ENCODE measurements at places on chromosomes 2 and 18.

- DNase-seq: no peak
Measured at GRCh38 chr2:106137731-106138521, 56.2 kb downstream of the UXS1 start.

DNA sequence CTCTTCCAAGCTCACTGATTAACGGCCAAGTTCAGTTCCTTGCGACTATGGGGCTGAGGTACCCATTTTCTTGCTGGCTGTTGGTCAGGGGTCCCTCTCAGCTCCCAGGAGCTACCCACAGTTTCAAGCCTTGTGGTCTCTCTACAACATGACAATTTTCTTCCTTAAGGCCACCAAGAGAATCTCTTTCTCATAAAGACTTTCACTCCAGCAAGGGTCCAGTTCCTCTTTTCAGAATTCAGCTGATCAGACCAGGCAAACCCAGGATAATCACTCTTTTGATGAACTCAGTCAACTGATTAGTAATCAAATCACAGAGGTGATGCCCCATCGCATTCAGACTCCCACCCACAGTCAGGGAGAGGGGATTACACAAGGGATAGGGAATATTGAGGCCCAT, 129.7 kb downstream of the IRS1 start:
- DNase-seq: no peak

DNA sequence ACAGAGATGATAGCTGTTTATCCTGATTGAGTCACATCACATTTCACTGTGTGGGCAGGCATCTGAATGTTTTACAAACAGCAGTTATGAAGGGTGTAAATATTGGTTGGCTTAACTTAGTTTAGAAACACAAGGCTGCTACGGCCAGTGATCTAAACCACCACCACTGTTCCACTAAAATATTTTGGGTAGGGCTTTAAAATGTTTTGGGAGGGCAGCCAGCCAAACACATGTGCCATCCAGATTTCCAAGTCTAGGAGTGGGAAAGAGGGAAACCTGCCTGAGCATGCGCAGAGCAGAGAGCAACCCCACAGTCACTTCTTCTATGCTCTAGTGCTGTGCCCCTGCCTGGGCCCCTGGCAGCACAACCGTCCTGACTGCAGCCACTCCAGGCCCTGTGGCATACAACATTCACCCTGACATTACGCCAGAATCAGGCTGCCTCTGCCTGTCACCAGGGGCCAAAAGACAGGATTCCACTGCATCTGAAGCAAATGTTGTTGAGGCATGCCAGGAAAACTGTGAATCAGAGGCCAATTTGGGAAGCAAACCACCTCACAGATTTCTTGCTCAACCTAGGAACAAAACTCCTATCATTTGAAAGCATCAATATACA, 74.8 kb upstream of the COL5A2 start:
- peak; percentile 23 for DNase-seq

- no peak for DNase-seq
Measured at GRCh38 chr2:10469955-10470608, 22.0 kb upstream of the ODC1 start.

DNA sequence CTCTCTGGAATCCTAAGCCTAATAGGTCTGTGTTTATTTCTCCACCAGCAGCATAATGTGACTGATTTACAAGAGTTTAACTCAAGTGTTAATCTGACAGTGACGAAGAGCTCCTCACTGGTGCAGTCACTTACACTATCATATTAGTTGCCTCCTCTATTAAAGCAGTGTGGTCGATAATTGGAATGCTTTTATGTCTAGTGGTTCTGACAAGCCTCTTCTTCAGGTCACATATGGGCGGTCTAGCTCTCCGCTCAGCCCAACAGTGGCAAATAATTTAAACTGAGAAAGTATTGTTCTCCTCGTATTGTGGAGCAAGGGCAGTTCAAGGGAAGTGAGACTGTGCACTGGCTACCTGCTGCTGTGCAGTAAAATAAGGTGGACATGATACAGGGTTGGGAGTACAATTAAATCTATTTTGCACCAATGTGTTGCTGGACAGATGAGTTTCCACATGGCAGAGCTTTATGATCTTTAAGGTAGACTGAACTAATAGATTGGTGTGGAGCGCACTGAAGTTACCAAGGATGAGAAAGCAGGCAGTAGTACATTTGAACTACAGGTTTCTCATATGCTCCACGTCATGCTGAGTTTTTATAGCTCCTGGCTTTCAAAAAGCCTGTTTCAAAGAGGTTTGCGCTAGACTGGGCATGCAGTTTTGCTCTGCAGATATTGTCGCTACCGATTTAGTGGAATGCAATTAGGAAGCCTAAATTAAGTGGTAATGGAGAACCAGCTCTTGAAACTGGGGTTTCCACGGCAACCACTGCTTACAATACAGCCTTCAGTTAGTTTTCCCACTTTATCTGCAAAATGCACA, 151.7 kb upstream of the POU3F3 start:
- DNase-seq: no peak

DNA sequence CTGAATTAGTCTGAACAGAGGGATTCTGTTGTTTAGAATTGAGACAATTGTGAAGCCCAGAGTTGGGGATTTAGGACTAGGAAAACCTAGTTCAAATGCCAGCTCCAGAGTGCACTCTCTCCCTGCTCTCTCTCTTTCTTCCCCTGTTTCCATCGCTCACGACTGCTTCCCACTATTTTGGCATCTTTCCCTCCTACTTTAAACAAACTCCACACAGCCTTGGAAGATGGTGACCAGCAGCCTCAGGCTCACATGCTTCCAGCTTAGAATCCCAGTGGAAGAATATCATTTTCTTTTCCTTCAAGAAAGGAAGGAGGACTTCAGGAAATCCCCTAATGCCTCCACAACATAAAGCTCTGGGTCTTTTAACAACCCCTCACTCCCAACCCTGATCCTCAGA, 6.1 kb upstream of the DNMT3A start:
- peak; percentile 16 for DNase-seq

GRCh38 chr2:102782933-102783332, 21.1 kb downstream of the TMEM182 start:
- no peak for DNase-seq

DNA sequence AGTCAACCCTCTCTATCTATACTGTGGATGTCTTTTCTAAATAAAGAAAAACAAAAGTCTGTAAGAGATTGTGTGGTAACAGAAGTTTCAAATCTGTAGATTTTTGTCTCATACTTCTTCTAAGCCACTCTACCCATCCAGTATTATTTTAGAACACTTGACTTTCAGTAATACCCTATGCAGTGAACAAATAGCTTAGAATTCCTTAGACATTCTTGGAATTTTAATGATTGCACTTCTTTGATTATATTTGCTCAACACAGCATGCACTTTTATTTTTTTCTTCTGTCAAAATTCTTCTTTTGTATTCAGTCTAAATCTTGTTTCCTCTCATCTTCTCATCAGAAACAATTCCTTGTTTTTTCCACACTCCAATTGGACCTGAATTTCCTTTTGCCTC, 1080.2 kb downstream of the SUCLG1 start:
- no peak for DNase-seq

DNA sequence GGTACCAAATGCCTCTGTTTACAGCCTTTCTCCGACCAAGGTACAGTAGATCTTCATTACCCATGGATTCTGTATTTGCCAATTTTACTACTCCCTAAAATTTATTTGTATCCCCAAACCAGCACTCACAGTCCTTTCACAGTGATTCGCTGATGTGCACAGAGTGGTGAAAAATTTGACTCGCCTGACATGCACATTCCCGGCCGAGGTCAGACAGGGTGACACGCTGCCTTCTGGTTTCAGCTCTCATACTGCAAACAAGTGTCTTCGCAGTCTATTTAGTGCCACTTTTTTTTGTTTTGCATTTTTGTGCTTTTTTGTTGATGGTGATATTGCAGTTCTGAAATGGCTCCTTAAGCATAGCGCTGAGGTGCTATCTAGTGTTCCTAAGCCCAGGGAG, 71.0 kb downstream of the MAPK4 start:
- DNase-seq: no peak

- DNase-seq: no peak
Measured at GRCh38 chr2:85711578-85712060, 17.5 kb downstream of the GNLY start.

DNA sequence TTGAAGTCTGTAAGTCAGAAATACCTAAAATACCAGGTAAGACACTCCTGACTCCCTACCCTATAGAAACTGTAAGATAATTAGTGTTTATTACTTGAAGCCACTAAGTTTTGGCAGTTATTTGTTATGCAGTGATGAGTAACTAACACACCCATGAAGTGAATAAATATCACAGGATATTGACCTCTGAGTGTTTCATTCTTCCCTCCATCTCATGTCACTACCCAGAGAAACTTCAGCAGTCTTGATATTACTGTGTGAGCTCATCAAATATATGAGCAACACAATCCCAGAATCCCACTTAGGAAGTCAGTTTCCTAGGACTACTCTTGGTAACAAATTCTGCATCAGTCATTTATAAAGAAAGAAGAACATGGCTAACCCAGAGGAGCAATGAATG, 529.7 kb downstream of the FBXO15 start:
- DNase-seq: no peak

DNA sequence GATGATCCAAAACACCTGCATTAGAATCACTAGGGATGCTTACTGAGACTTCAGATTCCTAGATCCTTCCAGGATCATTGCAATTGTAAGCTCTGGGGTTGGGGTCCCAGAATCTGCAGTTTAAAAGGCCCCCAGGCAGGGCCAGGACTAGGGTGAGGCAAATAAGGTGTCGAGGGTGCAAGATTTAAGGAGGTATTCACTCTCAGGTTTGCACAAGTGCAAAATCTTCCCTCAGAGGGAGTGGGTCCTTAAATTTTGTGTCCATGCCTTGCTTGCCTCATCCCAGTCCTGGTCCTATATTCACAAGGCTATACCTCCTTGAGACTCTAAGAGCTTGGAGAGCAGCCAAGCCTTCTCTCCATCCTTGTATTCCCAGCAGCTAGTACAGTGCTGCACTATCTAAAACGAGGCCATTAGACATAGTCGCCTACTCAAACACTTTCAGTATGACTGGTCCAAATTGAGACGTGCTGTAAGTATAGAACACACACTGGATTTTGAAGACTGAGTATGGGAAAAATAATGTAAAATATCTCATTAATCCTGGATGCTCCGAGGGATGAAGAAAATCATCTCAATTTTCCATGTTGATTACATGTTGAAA, 31.6 kb upstream of the MREG start:
- DNase-seq: no peak

- no peak for DNase-seq
Measured at GRCh38 chr2:60837123-60837522, 44.3 kb upstream of the REL start.

DNA sequence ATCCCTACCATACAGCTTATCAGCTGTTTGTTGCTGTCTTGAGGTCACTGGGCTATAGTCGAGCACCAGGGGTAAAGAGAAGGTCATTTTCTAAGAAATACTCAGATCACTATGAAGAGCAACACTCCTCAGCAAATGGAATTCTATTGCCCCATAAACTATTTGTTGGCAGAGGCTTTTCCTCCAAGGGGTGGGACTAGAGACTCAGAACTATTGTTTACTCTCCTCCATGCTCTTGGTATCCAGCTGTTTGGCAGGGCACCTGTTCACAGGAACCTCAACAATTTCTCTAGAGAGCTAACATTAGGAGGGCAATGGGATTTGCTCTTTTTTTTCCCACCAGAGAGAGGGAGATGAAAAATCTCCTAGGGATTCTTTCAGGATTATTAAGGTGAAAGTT, 249.1 kb upstream of the SPRED2 start:
- DNase-seq: no peak

DNA sequence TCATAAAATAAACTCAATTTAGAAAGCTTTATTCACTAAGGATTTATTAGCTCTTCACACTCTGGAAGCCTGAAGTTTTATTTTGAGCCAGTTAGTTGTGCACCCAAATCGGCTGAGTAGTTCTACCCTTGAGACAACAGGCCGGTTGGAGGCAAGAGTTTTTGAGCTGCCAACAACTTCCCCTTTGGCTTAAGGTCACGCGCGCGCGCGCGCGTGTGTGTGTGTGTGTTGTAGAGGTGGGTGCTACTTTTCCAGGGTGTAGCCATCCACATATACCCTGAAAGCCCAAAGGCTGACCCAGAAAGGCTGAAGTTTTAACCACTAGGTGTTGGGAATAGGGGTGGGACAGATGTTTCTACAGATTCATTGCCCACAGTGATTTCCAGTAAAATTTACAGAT, 150.2 kb upstream of the LHCGR start:
- DNase-seq: no peak

GRCh38 chr18:3538456-3538855, 88.5 kb downstream of the TGIF1 start:
- no peak for DNase-seq

DNA sequence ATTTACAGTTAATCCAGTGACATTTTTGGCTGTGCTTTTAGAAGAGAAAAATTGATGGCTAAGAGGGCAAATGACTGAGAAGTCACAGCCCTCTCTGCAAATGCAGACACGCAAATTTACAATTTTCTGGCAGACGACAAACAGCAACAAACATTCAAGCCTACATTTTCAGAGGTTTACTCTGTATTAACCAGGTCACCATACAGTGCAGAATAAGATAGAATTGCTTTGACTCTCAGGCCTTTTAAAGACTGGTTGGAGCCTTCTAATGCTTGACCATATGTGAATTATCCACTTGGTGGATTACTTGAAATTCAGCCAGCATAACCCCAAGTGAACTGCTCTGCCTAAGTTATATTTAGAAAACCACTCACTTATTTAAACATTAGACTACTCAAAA, 280.9 kb upstream of the STON1 start:
- DNase-seq: no peak

GRCh38 chr18:9069601-9070000, 32.9 kb upstream of the NDUFV2 start:
- DNase-seq: no peak

DNA sequence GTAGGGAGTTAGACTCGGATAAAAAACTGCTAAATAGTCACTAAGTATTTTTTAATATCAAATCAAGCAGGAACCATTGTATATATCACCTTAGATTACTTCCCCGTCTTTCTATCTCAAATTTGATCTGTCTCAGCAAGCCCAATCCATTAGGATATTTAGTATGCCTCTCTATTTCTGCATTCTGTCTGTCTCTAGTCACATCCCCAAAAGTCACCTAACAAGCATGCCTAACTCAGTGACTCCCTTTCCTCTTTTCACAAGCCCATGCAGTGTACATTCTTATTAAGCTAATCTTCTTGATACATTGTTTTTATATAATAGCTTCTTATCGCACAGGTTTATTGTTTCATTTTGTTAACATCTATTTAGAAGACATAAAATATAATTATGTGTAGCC, 57.8 kb downstream of the PDE1A start:
- no peak for DNase-seq

- no peak for DNase-seq
Measured at GRCh38 chr2:121721926-121722325, 14.7 kb downstream of the NIFK start.

DNA sequence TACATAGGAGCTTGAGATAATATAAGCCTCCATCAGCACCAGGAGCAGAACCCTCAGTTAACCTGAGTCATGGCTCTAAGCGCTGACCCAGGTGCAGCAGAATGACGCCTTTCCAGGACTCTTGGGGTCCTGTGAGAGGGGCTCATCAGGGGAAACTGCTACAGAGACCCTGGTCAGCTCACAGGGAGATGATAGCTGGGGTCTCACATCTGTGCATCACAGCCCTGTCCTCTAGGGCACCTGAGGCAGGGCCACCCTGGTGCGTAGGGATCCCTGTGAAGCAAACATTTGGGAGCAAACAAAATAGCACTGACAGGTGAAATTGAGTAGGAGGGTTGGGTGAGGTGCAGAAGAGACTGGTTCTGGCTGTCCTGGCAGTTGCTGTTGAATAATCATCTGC, 219.2 kb downstream of the SH3RF3 start:
- DNase-seq: no peak

- no peak for DNase-seq
Measured at GRCh38 chr2:204114295-204115136, 178.0 kb downstream of the ICOS start.
